Bronchial smooth muscle cell (primary cell): ENCODE measurements at places on chromosomes 5 and 9. TPM values are rescaled to one million over a fixed set of nuclear protein-coding genes. Genes with fewer than 3 reads are reported as not detected.

The PWWP2A gene
- 7.9 and 10.7 TPM in 2 replicates for total RNA-seq

The FAXDC2 gene
- total RNA-seq = 18.4 and 21.1 TPM in 2 replicates

The INIP gene
- total RNA-seq = 13.4 and 13.9 TPM in 2 replicates

The PLEKHG4B gene
- under 0.01 TPM in 2 replicates for total RNA-seq

The JAKMIP2 gene
- 0.94 and 1.3 TPM in 2 replicates for total RNA-seq

The TMEM8B gene
- total RNA-seq = 2.4 and 2.7 TPM in 2 replicates

The MAP1B gene
- total RNA-seq = 84.5 and 132 TPM in 2 replicates

The PCDHGA5 gene
- total RNA-seq = 1.6 and 2.0 TPM in 2 replicates

The RANBP3L gene
- total RNA-seq = under 0.01 and 1.1 TPM in 2 replicates

The MEIKIN gene
- not detected in 2 replicates for total RNA-seq

The MRPL50 gene
- 7.7 and 11.0 TPM in 2 replicates for total RNA-seq

The LECT2 gene
- not detected in 2 replicates for total RNA-seq

The FCN2 gene
- total RNA-seq = not detected in 2 replicates

The PCDHGA6 gene
- total RNA-seq = 2.4 and 3.9 TPM in 2 replicates

The GABRA6 gene
- total RNA-seq = not detected in 2 replicates

The INSL6 gene
- total RNA-seq = not detected in 2 replicates

The CNTNAP3 gene
- 0.94 and 3.5 TPM in 2 replicates for total RNA-seq

The SLC38A9 gene
- 31.1 and 31.6 TPM in 2 replicates for total RNA-seq

The PCDHB14 gene
- total RNA-seq = 0.63 and 2.6 TPM in 2 replicates

The SHISAL2B gene
- total RNA-seq = 0.16 TPM in 1 of 2 replicates, not detected in the other

The CRHBP gene
- 0.26 and 0.63 TPM in 2 replicates for total RNA-seq

The FAM221B gene
- total RNA-seq = not detected in 2 replicates
